ENCODE measurements at places on chromosomes 12 and 14. TPM values are rescaled to one million over a fixed set of nuclear protein-coding genes. Genes with fewer than 3 reads are reported as not detected.

Gene ABCB9
- total RNA-seq = 6.4 TPM

Gene NTS
- 9.1 TPM for total RNA-seq

Gene RNASE7
- total RNA-seq = not detected

Gene NRXN3
- total RNA-seq = 0.62 TPM
